ENCODE measurements at places on chromosomes 5 and 9.

DNA sequence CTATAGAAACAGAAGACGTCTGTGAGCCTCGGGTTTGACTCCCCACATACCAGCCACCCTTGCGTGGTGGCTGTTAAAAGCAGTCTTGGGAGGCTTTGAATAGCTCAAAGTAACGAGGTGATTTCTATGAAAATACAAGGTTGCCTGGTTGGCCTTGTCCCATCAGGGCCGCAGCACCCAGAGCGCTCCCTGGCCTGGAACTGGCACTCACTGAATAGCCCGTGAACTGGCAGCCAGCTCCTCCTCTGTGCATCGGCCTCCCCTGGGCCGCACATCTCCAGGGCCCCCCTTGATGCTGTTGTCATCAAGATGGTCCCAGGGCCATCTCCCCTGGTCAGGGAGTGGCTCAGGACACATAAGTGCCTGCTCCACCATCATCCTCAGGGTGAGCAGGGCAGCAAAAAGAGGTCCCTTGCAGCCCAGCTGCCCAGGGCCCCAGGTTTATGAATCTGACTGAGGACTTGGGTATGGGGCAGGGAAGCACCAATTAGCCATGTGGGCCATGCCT, 144.6 kb upstream of the PPP1R26 start:
- no peak overlapping the region for H3K4me3 ChIP-seq
- H3K36me3 ChIP-seq = no peaks in the 10 kb centered on the region
- DNase-seq = no peak
- H3K27ac ChIP-seq = no peak overlapping the region
- H3K27me3 ChIP-seq = peaks cover 2% of the 10 kb centered on the region
- H3K4me1 ChIP-seq = no peaks in the 10 kb centered on the region

GRCh38 chr5:44266882-44267576, 122.2 kb downstream of the FGF10 start:
- no peaks in the 10 kb centered on the region for H3K4me1 ChIP-seq
- H3K27me3 ChIP-seq = no peaks in the 10 kb centered on the region
- H3K27ac ChIP-seq = no peak overlapping the region
- H3K4me3 ChIP-seq = no peak overlapping the region

DNA sequence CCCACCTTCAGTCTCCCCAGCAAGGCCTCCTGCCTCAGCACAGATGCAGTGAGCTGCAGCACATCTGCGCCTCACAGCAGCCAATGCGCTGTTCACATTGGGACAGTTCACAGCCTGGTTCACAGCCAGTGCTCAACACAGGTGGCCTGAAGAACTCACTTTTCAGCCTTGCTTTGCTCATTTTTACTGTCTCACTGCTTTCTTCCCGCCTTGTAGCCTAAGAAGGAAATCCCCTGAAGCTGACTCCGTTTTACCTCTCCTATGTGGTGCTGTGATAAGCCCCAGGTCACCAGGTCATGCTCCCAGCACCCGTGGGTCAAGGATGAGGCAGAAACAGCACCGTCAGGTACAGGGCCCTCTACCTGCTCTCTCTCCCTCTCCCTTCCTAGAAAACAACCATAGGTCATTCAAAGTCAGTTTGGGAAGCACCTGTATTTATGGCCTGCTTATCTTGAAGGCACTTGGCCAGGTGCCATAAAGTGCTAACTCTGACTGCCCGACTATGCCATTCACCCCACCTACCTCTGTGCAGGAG, 1.1 kb downstream of the GCNT4 start:
- peak overlapping the region; percentile 93 for H3K27ac ChIP-seq
- H3K4me1 ChIP-seq = peaks cover 60% of the 10 kb centered on the region
- H3K36me3 ChIP-seq = peaks cover 3% of the 10 kb centered on the region

DNA sequence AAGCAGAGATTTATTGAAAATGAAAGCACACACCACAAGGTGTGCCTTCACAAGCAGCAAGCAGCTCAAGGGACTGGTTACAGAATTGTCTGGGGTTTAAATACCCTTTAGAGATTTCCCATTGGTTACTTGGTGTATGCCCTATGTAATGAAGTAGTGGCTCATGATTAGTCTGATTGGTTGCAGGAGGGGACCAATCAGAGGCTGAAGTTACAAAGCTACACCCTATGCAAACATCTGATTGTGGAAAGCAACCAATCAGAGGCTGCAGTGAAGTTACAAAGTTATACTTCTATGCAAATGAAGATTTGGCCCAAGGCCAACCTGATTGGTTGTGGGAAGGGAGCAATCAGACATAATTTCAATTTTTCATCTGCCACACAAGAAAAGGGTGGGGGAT, 119.9 kb downstream of the C9orf152 start:
- H3K27ac ChIP-seq = no peak overlapping the region
- no peak overlapping the region for H3K4me3 ChIP-seq
- H3K36me3 ChIP-seq = no peaks in the 10 kb centered on the region
- no peak for DNase-seq
- no peaks in the 10 kb centered on the region for H3K27me3 ChIP-seq

DNA sequence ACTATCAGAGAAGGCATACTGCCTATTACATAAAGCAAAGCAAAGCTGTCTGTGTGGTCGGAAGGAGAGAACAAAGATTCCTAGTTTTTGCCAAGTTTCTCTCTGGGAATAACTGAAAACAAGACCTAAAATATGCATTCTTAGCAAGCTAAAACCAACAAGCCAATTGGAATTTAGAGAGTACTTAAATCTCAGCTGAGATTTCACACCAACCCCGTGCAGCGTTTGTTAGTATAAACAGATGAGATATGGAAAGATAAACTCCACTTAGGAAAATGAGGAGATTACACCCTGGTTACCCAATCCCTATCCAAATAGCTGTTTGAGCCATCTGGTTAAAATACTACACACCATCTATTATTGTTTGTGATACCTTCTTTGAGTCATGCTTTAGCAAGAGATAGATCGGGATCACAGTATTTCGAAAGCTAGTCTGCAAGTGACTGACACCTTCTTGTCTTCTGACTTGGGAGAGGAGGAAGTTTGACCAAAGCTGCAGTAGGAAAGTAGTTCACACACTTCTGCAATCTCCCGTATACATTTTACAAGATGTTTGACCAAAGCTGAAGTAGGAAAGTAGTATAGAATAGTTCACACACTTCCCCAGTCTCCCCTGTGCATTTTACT, 18.2 kb downstream of the FAF2 start:
- no peak overlapping the region for H3K4me3 ChIP-seq
- peaks cover 15% of the 10 kb centered on the region for H3K4me1 ChIP-seq
- peaks cover 10% of the 10 kb centered on the region for H3K36me3 ChIP-seq
- no peak overlapping the region for H3K27ac ChIP-seq

DNA sequence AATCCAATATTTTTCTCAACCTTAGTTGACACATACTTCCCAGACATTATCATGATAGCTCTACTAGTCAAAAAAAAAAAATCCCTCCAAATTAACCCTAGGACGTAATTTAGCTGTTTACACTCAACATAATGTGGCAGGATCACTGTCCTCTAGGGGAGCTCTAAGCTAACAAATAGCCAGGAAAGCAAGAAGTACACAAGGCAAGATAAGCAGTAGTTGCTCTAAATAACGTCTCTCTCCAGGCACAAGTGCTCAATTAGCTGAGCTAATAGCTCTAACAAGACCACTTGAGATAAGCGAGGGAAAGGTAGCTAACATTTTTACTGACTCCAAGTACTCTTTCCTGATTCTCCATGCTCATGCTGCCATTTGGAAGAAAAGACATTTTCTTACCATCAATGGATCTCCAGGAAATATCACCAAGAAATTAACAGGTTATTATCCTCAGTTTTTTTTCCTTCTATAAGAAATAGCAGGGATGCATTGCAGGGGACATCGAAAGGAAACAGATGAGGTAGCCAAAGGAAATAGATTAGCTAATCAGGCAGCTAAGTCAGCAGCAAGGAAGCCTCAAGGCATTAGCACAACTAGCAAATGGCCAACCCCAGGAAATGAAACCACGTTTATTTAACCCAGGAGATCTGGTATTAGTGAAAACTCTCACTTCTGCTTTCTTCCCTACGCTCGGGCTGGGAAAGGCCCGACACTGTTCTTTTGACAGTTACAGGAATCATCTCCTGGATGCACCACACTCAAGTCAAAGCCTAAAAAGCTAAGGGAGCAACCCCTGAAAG, 614.1 kb downstream of the PTPRD start:
- H3K27ac ChIP-seq = no peak overlapping the region
- no peaks in the 10 kb centered on the region for H3K27me3 ChIP-seq
- H3K4me3 ChIP-seq = no peak overlapping the region
- DNase-seq = no peak
- no peaks in the 10 kb centered on the region for H3K4me1 ChIP-seq
- no peaks in the 10 kb centered on the region for H3K36me3 ChIP-seq

DNA sequence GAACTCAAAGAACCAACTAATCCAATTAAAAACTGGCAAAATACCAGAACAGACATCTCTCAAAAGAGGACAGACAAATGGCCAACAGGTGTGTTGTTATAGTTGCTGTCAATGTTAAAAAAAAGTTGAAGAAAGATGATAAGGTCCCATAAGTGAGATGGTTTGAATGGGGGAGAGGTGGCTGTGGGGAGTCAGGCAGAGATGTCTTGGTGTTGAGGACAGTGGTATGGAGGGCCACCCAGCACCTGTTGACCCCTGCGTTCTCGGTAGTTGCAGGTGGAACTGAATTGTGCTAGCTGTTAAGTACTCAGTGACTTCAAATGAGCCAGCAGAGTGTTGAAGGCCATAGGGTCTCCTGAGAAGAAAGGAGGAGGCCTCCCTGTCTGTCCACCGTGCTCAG, 55.9 kb upstream of the PITX1 start:
- peaks cover 10% of the 10 kb centered on the region for H3K27me3 ChIP-seq
- H3K4me1 ChIP-seq = no peaks in the 10 kb centered on the region
- no peak overlapping the region for H3K4me3 ChIP-seq
